DMS 273 treated with DMSO at 0.1 percent for 48 hours (cell line): ENCODE measurements at places on chromosomes 7 and 10.

DNA sequence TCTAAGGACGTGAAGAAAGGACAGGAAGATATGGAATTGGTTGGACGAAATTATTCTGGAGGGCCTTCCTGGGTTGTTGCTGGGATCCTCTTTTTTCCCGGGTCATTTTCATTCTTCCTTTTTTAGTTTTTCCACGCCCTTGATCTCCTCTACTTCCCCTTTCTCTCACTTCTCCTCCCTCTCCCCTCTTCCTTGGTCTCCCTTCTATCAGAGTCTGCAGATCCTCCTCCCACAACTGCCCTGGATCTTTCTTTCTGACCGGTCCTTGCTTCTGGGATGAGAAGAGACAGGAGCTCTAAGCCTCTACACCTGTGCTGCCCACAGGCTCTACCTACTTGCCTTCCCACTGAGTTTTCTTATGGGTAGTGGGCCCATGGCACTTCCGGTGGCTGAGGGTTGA lies 103.7 kb upstream of the RELN start:
- no peak for DNase-seq

DNA sequence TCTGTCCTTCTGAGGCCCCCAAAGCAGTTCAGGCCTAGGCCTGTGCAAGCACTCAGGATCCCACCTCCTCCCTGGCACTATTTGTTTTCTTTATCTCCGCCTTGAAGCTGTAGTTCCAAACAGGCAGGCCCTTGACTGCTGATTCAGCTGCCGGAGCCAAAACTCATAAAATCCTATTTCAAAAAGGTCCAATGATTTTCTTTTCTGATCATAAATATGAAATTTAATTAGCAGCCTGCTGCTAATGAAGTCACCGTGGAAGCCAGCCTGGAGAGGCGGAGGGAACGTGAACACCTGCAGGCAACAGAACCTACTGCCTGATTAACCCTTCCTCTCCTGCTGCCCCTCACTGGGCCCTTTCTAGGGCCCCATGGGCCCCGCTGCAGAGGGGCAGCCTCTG lies 60.1 kb downstream of the CARD11 start:
- no peak for DNase-seq

DNA sequence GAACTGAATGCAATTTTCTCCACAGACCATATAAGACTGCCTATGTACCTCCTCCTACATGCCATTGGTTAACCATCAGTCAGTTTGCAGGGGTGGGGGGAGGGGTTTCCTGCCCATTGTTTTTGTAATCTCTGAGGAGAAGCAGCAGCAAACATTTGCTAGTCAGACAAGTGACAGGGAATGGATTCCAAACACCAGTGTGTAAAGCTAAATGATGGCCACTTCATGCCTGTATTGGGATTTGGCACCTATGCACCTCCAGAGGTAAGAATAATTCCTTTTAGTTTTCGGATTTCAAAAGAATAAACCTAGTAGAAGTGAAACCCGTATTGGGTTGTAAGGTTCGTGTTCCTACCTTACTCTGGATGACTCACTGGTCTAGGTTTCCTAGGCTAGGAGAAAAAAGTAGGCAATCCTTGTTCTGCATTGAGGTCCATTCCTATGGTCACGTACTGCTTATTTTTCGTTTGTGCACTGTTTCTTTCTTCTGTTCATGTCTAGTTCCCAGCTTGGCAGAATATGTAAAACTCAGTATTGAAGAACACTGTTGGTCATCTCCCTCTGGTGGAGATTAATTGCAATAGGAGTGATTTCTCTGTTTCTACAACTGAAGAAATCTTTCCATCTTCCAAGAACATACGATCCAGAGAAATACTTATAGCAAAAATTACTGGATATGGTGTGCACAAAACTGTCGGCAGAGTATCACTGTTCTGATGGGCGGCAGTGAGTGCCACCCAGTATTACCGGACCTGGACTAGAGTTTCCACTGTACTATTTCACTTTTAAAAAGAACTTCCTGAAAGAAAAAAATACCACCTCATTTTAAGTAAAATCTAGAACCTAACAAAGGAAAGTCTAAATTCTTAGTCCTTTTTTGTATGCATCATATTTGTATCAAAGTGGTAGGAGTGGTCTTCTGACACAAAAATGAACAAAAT lies at the start of gene AKR1C3:
Gene AKR1C3 (plus strand): TSS at position 150 of the 941 bp plus-strand sequence. CDS start 31 bp downstream, at position 181.
- DNase-seq = no peak

DNA sequence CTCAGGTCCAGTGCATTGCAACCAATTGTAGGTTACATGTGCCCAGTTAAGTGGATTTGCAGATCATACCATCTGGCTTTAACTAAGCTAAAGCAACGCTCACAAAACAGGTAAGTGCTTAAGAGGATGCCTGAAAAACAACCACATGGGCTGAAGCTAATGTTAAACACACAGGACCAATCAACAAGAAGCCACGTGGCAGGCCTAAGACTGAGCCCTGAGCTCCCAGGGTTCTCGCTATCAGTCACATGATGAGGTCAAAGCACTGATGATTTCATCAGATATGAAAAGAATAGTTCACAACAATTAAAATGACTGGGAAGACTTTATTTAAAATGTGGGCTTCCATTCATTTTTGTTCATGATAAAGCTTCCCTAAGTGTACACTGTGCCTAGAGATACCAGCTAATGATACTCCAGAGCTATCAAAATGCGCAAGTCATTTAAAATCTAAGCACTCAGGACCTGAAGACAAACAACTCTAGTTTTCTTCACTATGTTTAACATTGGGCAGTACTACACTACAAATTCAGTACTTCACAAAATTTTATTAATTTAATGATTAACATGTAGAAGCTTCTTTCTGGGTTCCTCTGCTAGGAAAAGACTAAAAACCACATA lies 90.6 kb downstream of the PIP4K2A start:
- DNase-seq = no peak

GRCh38 chr10:48400129-48400849 lies 93.8 kb downstream of the MAPK8 start:
- DNase-seq = no peak

GRCh38 chr7:156039194-156039593 lies 226.9 kb upstream of the SHH start:
- no peak for DNase-seq
